ENCODE measurements at places on chromosomes 6 and 20.

DNA sequence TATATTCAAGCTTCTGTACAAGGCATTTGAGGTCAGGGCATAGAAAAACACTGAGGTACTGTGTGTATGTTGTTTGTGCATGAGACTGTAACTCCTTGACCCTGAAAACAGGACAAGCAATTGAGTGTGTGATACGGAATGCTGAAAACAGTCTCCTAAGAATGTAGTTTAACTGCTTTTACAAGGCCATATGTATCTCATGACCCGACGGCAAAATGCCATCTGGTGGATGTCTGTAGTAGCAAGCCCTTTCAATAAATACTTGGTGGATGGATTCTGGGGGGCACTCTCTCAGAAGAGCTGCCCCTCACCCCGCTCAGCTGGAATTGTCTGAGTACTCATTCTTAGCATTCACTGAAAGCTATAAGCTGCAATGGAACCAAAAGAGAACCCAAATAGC lies 69.3 kb upstream of the EYS start:
- DNase-seq: no peak

DNA sequence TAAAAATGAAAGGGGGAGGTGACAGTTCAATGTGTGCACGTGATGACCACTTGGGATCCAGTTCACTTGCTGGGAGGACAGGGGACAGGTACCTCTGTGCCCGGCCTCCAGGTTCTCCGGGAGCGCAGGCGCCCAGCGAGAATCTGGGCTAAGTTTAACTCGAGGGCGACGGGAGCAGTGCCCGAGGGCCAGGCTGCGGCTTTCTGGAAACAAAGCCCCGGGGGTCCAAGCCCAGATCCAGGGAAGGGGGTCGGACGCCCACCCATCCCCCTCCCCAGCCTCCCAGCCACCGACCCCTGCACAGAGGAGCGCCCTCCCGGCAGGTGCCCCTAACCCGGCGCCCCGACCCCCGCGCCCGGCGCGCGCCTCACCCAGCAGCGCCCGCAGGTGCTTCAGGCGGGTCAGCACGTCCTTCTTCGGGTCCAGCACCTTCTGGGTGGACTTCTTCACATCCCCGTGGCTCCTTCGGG lies 405 bp downstream of the RALGAPA2 start:
- no peak for DNase-seq

- DNase-seq: no peak
These were observed 99.2 kb upstream of the SYNDIG1 start for GRCh38 chr20:24370249-24370648.

DNA sequence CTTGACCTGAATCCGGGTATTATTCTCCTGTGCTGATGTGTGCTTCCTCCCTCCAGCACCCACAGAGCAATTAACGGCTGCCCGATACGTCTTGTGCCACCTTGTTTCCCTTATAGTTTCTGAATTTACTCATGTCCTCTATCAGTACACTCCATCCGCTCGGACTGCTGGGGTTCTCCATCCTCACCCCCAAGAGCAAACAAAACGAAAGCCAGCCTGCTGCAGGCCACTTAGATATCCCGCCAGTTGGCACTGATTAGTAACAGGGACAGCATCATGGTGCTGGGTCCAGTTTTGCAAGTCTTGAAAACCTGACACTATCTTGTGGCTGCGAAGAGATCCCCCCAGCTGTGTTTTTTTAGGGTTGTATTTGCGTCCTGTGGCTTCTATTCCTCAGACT lies 71.8 kb downstream of the SSR1 start:
- no peak for DNase-seq

DNA sequence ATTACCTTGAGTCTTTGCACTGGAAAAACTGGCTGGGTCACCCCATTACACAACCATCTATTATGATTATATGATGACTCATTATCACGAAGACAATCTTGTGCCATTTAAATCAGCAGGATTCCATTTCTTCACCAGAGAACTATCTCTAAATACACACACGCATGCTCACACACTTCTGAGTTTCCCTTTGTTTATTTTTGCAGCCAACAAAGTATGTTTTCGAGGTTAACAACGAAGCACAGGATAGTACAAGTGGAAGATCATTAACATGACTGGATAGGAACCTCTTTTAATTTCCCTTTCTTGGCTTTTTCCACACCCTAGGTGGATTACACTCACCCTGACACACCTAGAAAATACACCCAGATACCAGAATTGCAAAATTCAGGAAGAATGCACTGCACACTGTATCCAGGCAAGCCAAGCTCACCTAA lies 18.9 kb downstream of the PERP start:
- DNase-seq: no peak

- no peak for DNase-seq
These were observed 449.4 kb upstream of the CHD6 start for GRCh38 chr20:42067596-42067995.

Data from stimulated activated CD4-positive, alpha-beta T cell treated with anti-CD3 and anti-CD28 coated beads, Interleukin-1b, Interleukin-23, amount 100 ng/mL, for 48 hours (primary cell).